ENCODE measurements at places on chromosomes 2 and 18. TPM values are rescaled to one million over a fixed set of nuclear protein-coding genes. Genes with fewer than 3 reads are reported as not detected.

SPDYA gene
- total RNA-seq = 1.0 TPM

HTR2B gene
- total RNA-seq = 0.52 TPM

PMAIP1 gene
- total RNA-seq = 13.0 TPM

THADA gene
- total RNA-seq = 50.6 TPM

TGFA gene
- under 0.01 TPM for total RNA-seq

SLC4A3 gene
- total RNA-seq = 2.1 TPM

TRAF3IP1 gene
- 4.2 TPM for total RNA-seq

TMEM247 gene
- total RNA-seq = not detected

GPR39 gene
- total RNA-seq = 1.6 TPM

DSC1 gene
- not detected for total RNA-seq

TXNDC2 gene
- not detected for total RNA-seq

IL36RN gene
- total RNA-seq = not detected

NEU2 gene
- total RNA-seq = not detected

KCNJ13 gene
- total RNA-seq = not detected

ZSWIM2 gene
- total RNA-seq = not detected

NFATC1 gene
- 10.4 TPM for total RNA-seq

HOXD3 gene
- total RNA-seq = 4.2 TPM

CRYGC gene
- total RNA-seq = not detected

ZNF532 gene
- 69.4 TPM for total RNA-seq

KATNAL2 gene
- total RNA-seq = 8.4 TPM

NR4A2 gene
- 0.52 TPM for total RNA-seq

CPO gene
- total RNA-seq = not detected

MBD2 gene
- 12.5 TPM for total RNA-seq

VIL1 gene
- total RNA-seq = not detected

All from skeletal muscle tissue (tissue), 5 donors.